ENCODE measurements at places on chromosomes 3 and 15.
A peak's percentile ranks its signal among the peaks of the same experiment; 100 is the strongest.

DNA sequence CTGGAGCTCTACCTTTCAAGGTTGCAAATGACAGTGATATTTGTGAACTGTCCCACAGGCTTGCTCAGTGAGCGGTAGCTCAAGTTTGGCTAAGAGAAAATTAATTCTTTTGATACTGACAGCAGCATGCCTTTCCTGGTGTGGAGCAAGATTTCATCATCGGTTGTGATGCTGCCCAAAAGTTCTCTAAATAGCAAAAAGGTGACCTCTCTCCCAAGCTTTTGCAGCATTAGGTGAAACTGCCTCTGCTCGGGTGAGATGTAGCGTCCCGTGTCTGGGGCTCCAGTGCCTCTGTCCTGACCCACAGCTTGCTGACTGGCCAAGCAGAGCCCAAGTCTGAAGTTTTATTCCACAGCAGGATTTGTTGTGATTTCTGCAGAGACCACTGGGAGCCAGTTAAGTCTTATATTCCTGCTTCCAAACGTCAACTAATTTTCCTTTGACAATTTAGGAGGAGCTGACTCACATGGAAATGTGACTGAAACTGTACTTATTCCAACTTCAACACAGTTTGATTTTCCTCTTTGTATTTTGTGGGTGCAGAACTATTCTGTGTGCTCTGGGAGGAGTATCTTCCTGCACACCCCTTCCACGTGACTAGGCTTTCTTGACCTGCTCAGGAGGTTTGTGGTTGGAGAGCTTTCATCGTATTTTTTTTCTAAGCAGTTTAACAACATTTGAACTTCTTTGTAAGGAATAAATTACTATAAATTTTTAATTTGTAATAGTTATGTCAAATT is 5.9 kb downstream of the SYNM start:
- no peak for ATAC-seq

- no peak for ATAC-seq
These were observed 277 bp upstream of the DALRD3 start for GRCh38 chr3:49018707-49019006.

DNA sequence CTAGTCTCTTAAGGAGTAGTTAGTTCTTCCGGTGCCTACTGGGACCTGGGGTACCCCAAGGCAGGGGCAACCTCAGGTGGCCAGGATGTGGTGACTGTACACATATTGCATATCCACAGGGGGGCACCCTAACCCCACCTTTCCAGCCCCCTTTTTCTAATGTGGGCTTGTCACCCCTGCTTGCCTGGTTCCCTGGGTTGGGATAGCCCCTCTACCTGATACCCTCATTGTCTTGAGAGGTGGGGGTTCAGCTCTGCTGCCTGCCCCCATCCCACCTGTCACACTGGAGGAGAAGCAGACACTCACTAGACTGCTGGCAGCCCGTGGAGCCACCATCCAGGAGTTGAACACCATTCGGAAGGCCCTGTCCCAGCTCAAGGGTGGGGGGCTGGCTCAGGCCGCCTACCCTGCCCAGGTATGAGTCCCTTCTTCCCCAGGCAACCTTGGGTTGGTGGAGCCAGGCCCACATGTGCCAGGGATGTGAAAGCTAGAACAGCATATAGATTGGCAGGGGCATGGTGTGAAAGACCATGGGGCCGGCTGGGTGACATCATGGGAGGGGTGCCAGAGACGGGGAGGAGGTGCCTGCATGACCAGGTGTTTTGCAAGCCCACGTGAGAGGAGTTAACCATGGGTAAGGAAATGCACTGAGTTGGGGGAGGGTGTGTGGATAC is 4.0 kb downstream of the GLYCTK start:
- no peak for ATAC-seq

DNA sequence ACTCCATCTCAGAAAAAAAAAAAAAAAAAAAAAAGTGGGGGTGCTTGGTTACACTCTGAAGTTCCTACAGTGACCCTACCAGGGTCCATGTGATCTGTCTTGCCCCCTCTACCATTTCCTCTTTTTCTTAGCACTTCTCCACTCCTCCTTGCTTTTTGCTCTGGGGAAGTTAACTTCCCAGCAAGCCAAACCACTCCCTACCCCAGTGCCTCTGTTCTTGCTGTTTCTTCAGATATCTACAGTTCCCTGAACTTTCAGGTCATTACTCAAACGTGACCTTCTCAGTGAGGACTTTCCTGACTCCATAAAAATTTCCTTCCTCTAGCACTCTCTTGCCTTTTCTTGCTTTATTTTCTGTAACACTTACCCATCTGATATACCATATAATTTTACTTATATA is 61.1 kb upstream of the GCNT3 start:
- ATAC-seq, result no peak

- no peak for ATAC-seq
These were observed 867 bp upstream of the DCAF1 start for GRCh38 chr3:51500632-51501131.

GRCh38 chr3:156803952-156804741 is 22.0 kb upstream of the LEKR1 start:
- no peak for ATAC-seq

DNA sequence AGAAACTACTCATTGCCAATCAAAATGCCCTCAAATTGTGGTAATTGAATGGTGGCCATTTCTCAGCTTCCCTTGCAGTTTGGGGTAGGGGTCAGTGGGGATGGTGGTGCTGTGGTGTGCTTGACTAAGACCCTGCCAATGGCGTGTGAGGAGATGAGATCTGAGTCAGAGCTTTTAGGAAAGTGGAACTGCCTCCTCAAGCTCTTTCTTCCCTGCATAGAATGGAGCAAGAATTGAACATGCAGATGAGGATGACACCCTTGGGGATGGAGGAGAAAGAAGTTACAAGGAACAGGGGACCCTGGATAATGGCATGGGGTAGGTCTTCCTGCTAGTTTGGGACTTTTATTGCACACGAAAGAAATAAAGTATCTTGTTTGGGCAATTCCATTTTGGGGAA is 188.0 kb downstream of the PEX5L start:
- ATAC-seq, result no peak

- ATAC-seq, result no peak
These were observed 389.5 kb downstream of the CACNA2D3 start for GRCh38 chr3:54511766-54512365.

- ATAC-seq, result no peak
These were observed 91.5 kb downstream of the SH3GL3 start for GRCh38 chr15:83538682-83539081.

- no peak for ATAC-seq
These were observed 107.8 kb upstream of the BOC start for GRCh38 chr3:113103588-113103987.

DNA sequence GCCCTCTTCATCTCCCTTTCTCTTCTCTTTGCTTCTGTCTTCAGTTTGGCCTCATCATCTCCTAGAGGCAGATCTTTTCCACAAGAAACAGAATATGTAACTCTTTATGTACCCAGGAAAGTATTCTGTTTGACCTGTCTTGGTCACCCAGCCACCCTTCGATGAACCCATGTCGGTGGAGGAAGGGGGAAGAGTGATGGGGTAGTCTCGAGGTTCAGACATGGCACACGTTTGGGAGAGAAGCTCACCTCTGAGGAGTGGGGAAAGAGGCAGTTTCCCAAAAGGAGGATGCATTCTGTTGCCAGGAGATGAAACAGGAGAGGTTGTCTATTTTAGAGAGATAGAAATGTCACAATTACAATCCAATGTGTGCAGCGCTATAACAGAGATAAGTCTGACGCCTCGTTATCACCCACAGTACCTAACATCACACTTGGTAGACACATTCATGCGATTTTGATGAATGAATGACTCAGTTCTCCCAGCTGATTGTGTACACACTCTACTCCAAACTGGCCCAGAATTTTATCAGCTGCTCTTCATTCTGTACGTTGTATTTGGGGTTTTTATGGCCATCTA is 722 bp upstream of the CCDC50 start:
- ATAC-seq, result peak; percentile 79

GRCh38 chr15:64558460-64559179 is 98.2 kb downstream of the ZNF609 start:
- peak; percentile 19 for ATAC-seq

DNA sequence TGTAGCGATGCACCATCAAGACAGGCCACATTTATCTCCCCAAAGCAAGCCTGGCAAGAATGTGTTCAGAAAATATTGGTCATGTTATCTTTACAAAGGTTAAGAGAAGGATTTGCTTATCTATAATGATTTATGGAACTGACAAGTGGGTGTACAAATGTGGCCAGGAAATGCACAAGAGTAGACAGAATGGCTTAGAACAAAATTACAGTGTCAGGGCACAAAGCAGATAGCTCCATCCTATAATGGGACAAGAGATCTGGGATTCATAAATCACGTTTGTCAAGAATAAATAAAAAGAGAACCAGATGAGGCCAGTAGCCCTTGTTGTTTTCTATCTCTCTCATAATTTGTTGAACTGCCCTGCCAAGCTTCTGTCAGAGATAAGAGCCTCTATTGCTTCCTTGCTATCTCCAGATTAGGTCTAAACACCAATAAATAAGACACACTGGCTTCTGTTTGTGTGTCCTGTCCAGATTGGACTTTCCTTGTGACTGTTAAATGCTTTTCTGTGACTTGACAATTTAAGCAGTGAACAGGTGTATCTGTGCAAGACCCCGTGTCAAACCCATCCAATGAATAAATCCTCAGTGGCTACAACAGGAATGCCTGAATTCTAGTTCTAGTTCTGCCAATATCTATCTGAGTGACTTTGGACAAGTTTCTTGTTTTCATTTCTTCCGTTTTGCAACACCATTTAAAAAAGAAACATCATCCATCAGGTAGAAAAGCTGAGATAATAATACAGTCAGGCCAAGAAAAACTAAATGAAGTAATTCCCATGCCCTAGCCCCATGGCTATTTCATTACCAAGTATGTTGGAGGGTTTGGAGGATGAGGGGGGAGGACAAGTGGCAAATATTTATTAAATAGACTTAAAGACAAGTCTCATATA is 157.2 kb downstream of the DCLK3 start:
- no peak for ATAC-seq

DNA sequence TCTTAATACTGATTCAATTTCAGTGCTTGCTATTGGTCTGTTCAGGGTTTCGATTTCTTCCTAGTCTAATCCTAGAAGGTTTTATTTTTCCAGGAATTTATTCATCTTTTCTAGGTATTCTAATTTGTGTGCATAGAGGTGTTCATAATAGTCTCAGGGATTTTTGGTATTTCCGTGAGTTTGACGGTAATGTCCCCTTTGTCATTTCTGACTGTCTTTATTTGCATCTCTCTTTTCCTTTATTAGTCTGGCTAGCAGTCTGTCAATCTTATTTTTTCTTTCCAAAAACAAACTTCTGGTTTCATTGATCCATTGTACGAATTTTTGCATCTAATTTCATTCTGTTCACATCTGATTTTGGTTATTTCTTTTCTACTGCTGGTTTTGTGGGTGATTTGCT is 35.2 kb upstream of the CD200R1L start:
- ATAC-seq, result no peak

DNA sequence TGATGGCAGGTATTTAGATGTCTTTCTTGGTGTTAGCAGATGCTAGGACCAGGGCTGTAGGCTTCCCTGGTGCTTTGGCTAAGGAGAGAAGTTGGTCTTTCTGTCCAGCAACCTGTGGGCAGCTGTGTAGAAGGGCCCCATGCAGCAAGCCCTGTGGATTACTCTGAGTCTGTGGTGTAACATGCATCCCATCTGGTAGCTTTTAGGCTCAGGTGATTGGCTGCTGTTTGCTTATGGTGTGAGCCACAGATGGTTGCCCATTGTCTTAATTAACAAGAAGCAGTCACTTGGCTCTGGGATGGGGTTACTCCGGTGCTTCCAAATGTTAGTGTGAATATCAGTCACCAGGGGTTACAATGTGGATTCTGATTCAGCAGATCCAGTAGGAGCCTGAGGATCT is 368.6 kb upstream of the C2CD4B start:
- ATAC-seq, result no peak

- no peak for ATAC-seq
These were observed 56.9 kb downstream of the ABHD5 start for GRCh38 chr3:43747641-43748040.

- ATAC-seq, result no peak
These were observed 635.0 kb downstream of the ZIC1 start for GRCh38 chr3:148044151-148044550.
